ENCODE measurements at places on chromosomes 7 and 10.

GRCh38 chr10:124701881-124702656 is 42.1 kb downstream of the FAM53B start:
- no peak for DNase-seq

- DNase-seq: no peak
Measured at GRCh38 chr10:100723770-100724530, 21.4 kb upstream of the PAX2 start.

GRCh38 chr10:126868371-126868770 is 36.9 kb upstream of the DOCK1 start:
- no peak for DNase-seq

DNA sequence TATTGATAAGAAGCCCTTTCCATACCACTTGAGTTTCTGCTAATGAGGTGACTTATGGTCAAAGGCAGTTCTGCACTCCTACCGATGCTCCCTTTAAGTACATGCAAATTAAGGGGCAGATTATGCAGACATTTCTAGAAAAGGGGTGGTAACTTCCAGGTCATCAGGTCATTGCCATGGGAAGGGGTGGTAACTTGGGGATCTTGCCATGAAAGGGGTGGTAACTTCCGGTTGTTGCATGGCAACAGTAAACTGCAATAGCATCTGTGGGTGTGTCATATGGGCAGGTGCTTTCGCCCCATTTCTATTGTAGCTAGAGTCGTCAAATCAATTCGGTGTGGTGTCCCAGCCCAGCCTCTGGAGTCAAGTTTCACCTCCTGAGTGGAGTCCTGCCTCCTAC is 150.9 kb downstream of the UBE2H start:
- DNase-seq: no peak

GRCh38 chr10:121596689-121597503 is 1.3 kb downstream of the FGFR2 start:
- no peak for DNase-seq

GRCh38 chr7:9836671-9837070 is 1137.0 kb upstream of the PHF14 start:
- no peak for DNase-seq

GRCh38 chr10:131311661-131312477 is at the start of gene TCERG1L:
TCERG1L (minus strand) TSS chr10:131311721; CDS start chr10:131311635, 86 bp downstream.
- no peak for DNase-seq

GRCh38 chr10:83165265-83165664 is 974.0 kb upstream of the GHITM start:
- no peak for DNase-seq

DNA sequence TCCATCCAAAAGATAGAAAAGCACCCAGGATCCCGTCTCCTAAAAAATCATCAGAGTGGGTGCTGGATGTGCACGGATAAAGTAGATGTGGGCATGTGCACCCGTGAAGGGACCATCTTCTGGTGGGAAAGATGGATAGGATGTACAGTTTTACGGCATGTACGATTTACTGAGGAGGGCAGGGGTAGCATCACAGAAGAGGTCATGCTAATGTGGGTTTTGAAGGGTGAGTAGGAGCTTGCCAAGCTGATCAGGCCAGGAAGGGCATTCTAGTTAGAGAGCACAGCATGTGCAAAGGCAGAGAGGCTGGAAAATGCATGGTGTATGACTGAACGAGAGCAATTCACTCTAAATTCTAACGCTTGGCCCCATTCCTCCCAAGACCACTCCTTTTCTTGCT is 7.8 kb upstream of the CRHR2 start:
- DNase-seq: no peak

- no peak for DNase-seq
Measured at GRCh38 chr7:98640375-98640774, 23.3 kb downstream of the NPTX2 start.

- peak; percentile 52 for DNase-seq
Measured at GRCh38 chr7:28102797-28103196, 77.8 kb downstream of the JAZF1 start.

DNA sequence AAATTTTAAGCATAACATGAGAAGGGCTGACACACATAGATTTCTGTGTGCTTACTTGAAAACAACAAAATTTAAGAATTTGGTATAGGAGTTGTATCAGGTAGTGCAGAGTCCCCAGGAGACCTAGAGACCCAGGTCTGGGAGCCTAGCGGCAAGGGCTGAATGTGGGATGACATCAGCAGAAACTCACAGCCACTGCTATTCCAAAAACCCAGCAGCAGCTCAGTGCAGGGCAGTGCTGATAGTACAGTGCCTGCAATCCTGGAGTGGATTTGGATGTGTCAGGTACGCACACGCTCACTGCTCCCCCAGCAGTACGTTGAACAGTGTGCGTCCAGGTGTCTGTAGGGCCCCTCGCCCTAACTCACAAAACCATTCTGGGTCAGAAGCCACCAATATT is 87.1 kb downstream of the EGFR start:
- DNase-seq: no peak

DNA sequence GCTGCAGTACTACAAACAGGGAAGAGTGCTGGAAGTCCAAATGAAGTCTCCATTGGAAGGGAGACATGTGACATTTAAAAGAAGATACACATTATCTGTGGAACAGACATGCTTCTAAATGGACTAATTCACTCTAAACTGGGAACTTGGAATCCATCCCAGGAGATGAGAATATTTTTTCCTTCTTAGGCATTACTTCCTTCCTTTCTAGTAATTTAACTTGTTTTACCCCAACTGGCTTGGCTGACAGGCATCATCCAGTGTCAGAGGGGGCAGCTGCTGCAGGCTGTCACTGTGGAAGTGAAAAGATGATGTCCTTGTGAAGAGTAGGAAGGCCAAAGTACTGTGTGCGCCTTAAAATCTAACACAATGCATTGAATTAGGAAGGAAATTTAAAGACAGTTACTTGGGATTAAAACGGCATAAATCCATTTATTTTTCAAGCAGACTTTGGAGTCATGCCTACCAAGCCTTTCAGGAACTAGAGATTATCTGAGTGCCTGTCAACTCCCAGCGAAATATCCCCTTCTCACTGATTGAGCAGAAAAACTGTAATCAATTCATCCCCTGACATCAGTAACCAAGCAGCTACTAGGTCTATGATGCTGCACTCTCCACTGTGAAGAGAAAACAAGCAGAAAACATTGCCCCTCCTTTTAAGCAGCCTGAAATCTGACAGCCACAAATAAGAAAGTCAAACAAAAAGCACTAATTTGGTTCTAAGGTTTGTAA is 161.2 kb downstream of the DGKI start:
- DNase-seq: no peak

GRCh38 chr7:40194745-40195144 is 59.9 kb downstream of the SUGCT start:
- no peak for DNase-seq

- no peak for DNase-seq
Measured at GRCh38 chr10:103896225-103896624, 21.8 kb downstream of the STN1 start.

- DNase-seq: no peak
Measured at GRCh38 chr7:36604806-36605205, 119.5 kb downstream of the AOAH start.

DNA sequence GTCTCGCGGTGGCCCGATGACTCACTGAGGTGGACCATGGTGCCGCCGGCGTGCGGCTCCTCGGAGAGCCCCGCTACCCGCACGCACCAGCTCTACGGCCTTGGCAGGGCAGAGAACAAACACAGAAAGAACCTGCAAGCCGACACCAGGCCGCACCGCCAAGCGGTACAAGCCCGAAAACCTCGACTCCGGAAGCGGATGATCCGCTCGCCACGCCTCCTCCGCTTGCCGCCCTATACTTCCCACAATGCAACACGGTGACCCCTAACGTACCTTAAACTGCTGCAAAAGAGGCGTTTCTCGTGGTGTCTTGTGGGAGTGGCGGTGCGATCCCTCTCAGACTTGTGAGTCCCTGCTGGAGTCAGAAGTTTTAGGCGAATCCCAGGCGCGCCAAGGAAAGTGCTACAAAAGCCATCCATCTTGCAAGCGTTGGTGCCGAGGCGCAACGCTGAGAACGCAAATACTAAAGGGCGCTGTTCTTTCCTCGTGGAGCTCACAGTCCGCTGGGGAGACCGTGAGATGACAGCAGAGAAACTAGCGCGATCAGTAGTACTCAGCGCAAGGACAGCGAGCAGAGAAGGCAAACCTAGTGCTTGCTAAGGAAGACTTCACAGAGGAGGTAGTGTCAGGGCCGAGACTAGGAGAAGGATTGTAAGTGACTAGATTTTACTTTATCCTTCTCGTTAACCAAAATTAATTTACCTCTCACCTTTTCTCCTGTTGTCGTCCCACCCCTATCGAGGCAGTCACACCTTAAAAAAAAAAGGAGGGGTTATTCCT is at the start of gene MRPS16:
MRPS16 (minus strand) TSS at position 200 of the 780 bp plus-strand sequence; CDS start at position 38, 162 bp downstream.
- DNase-seq: peak; percentile 94

- DNase-seq: no peak
Measured at GRCh38 chr7:129713544-129713943, 102.0 kb downstream of the NRF1 start.

- no peak for DNase-seq
Measured at GRCh38 chr7:52498366-52498765, 537.1 kb upstream of the POM121L12 start.

- no peak for DNase-seq
Measured at GRCh38 chr7:128351296-128352152, 7.8 kb upstream of the RBM28 start.

- DNase-seq: no peak
Measured at GRCh38 chr7:118311121-118311836, 86.8 kb downstream of the ANKRD7 start.

DNA sequence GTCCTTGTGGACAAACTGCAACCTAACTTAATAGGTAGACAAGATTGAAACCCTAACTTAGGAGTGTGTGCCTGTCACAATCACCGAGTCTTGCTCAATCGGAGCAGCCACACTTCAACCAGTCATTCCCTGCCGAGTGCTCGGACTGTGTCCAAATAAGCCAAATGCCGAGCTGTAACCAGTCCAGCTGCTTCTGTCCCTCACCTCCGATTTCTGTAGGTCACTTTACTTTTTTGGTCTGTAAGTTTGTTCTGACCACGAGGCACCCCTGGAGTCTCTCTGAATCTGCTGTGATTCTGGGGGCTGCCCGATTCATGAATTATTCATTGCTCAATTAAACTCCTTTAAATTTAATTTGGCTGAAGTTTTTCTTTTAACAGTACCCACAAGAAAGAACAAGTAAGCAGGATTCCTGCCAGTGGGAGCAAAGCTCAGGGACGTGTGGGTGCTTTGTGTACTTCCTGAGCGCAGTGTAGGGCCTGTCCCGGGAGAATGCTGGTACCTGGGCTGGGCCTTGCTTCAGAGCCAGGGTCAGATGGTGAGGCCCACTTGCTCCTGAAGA is 140.1 kb downstream of the ACTR3B start:
- no peak for DNase-seq

GRCh38 chr10:75395066-75395931 is 6.3 kb downstream of the ZNF503 start:
- DNase-seq: no peak

DNA sequence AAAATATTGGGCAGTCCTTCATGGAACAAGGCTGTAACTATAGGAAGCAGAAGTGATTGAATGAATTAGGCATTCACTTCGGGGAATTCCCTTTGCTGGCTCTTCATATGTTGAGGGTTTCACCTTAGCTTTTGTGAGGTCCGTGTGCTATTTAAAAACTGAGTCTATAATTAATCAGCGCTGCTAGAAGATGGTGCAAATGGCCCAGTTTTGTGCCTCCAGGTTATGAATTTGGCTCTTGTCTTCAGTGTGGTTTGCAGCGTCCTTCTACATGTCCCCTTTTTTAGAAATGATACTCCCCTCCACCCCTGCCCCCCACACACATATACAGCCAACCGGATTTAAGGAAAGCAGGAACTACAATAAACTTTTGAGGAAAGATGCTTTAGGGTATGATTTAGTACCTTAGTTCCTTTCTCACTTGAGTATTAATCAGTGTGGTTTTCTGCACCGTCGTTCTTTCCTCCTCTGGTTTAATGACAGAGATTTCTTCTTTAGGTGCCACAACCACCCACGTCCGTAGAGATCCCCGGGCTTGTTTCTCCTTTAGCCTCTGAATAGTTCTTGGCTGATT is 110.6 kb upstream of the SAMD8 start:
- no peak for DNase-seq

DNA sequence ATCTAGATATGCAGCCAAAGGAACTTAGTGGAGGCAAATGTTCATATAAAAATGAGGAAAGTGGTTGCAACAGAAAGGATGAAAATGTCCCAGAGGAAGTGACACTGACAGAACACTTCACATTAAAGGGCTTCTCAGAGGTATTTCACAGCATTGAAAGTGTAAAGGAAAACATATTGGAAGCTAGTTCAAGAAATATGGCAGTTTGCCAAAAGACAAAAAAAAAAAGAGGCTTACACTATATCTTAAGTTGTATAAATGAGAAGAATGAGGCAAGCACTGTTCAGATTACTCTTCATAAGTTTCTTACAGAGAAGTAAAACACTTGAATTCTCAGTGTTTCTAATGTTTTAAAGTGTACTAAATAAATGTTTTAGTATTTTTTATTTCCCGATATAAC is 20.1 kb downstream of the RUNDC3B start:
- DNase-seq: no peak

GRCh38 chr10:52424341-52424740 is 110.3 kb downstream of the DKK1 start:
- DNase-seq: no peak

DNA sequence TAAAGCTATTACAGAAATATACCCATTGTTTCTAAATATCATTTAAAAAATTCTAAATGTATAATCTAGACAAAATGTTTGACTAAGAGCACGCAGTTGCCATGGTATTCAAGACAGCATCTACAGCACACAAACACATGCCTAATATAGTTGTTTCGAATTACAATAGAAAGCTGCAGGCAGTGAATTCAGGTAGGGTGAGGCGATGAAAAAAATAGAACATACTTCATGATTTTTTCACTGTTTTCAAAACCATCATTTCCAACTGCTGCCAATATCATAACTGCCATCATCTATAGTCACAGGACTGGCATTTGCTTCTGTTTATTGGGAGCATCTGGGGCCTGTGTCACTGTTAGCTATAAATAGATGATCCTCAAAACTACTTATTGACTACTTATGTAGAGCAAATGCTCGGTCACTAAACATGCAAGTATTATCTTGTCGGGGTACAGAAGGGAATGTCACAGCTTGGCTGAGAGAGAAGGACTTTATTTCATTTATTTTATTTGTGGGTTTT is 34.4 kb upstream of the OTUD1 start:
- no peak for DNase-seq

DNA sequence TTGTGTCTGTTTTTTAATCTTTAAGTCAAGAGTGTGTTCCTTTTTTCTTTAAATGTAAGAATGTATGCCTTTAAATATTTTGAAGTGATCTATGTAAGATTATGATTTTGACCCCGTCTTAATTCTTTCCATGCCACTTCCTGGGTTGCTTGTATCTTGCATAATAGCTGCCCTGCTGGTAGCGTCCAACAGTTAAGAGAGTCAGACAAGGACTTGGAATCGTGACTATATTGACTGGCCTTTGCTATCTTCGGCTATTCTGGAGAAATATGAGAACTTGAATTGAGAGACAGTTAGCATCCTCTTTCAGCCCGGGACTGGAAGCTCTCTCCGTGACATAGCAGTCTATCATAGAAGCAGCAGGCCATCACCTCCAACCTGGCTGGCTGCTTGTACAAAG is 13.0 kb downstream of the NRP1 start:
- no peak for DNase-seq

Measured in hepatic stellate cell (primary cell).